ENCODE measurements at places on chromosomes 12 and 14. TPM values are rescaled to one million over a fixed set of nuclear protein-coding genes. Genes with fewer than 3 reads are reported as not detected.
A peak's percentile ranks its signal among the peaks of the same experiment; 100 is the strongest.

DNA sequence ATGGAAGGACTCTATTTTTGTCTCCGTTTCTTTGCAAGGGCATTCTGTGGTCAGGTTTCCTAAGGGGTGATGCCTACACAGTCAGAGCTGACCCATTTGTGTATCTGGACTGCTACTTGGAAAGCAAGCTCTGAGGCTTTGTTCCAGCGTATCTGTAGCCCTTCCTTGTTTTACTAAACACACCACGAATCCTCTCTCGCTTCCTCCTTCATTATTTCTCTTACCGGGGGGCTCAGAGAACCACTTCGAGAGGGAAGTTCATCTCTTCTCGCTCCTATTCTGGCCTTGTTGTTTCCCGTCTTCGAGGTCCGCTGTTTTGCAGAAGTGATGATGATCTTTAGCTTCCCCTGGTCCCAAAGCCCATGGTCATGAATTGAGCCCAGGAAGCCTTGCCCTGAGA is 164.7 kb downstream of the SSPN start:
- DNase-seq = no peak

GRCh38 chr14:66600416-66600815 is 92.5 kb downstream of the GPHN start:
- DNase-seq = peak; percentile 12

The COL2A1 gene
- total RNA-seq = not detected

GRCh38 chr12:52322069-52322468 is 871 bp upstream of the KRT83 start:
- no peak for DNase-seq

The STXBP6 gene
- total RNA-seq = 14.9 TPM
